Dorsolateral prefrontal cortex (tissue), 122 donors: ENCODE measurements at places on chromosomes 13 and 19.

GRCh38 chr13:51797664-51798488 is 6.1 kb downstream of the DHRS12 start:
- DNase-seq = no peak

GRCh38 chr19:1009041-1009980 is 9.1 kb downstream of the GRIN3B start:
- no peak for DNase-seq

DNA sequence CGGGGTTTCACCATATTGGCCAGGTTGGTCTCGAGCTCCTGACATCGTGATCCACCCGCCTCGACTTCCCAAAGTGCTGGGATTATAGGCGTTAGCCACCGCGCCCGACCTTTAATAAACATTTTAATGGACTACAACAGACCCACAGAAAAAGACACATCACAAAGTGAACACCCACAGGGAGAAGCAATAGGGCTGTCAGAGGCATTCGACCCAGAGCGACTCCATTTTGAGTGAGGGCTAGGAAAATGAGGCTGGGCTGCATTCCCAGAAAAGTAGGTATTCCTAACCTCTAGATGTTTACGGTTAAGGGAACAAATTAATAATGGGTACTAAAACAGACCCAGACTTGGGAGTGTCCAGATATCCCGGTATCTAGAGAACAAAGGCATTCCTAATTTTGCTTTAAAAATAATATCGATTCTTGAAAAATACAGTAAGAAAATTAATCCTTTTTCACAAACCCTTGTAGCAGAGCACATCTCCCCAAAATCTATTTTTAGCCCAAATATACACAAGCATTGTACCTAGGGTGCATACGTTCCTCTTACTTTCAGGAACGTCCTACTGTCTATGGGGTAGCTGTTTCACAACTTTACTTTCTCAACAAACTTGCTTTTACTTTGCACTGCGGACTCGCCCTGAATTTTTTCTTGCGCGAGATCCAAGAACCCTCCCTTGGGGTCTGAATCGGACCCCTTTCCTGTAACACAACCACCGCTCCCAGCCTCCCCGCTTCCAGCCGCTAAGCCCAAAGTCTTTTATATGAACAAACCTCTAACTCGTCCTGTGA is 811 bp upstream of the ZNF8 start:
- DNase-seq = no peak

- no peak for DNase-seq
Measured at GRCh38 chr13:44011036-44011435, 131.3 kb downstream of the LACC1 start.

- DNase-seq = no peak
Measured at GRCh38 chr13:93345770-93346169, 119.2 kb downstream of the GPC6 start.

GRCh38 chr13:95552539-95553441 is at the start of gene CLDN10:
TSS of gene CLDN10 (plus strand) at chr13:95552720. CDS start at chr13:95552754, 34 bp downstream.
- DNase-seq = no peak

- no peak for DNase-seq
Measured at GRCh38 chr13:49985129-49985528, 11.7 kb upstream of the TRIM13 start.

- DNase-seq = peak; percentile 16
Measured at GRCh38 chr19:38970664-38971532, 4.6 kb downstream of the FBXO17 start.

GRCh38 chr19:39436350-39436716 is 584 bp upstream of the RPS16 start:
- DNase-seq = no peak

DNA sequence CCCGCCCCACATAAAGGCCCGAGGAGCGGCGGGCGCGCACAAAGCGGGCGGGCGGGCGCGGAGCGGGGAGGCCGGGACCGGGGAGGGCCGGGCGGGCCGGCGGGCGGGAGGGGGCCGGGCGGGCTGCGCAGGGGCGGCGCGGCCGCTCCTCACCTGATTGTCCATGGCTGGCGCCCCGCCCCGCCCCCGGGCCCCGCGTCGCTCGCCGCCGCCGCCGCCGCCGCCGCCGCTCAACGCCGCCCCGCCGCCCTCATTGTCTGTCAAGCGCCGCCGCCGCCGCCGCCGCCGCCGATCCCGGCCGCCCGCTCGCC is 200 bp downstream of the MLLT1 start:
- no peak for DNase-seq

- no peak for DNase-seq
Measured at GRCh38 chr19:33780251-33780650, 16.4 kb upstream of the KCTD15 start.
